Transverse colon (tissue), 4 donors: ENCODE measurements at places on chromosomes 4 and X. TPM values are rescaled to one million over a fixed set of nuclear protein-coding genes. Genes with fewer than 3 reads are reported as not detected.

The DOK7 gene
- total RNA-seq = not detected

The GPR143 gene
- total RNA-seq = not detected

The SRPX2 gene
- 9.3 TPM for total RNA-seq

The LPAR4 gene
- not detected for total RNA-seq

The SMIM10 gene
- not detected for total RNA-seq
